Stimulated activated CD8-positive, alpha-beta memory T cell treated with anti-CD3 and anti-CD28 coated beads, Interleukin-15, amount 100 ng/mL, for 24 hours (primary cell): ENCODE measurements at places on chromosomes 5 and 9.

DNA sequence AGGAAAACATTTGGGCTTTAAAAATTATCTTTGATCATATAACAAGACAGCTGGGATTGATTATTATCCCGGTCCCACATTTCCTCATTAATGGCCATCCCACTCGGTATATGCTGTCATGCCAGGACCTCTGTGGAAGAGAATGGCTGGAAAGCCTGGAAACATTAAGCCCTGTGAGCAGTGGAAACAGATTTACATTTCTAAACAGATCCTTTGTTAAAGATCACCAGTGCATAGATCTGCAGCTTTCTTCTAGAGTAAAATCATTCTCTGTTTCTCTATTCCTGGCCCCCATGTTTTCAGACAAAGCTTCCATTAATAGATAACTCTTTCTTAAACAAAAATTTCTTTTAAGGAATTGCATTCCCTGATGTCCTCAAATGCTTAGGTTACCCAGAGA, 152.2 kb downstream of the CAVIN4 start:
- DNase-seq, result no peak

DNA sequence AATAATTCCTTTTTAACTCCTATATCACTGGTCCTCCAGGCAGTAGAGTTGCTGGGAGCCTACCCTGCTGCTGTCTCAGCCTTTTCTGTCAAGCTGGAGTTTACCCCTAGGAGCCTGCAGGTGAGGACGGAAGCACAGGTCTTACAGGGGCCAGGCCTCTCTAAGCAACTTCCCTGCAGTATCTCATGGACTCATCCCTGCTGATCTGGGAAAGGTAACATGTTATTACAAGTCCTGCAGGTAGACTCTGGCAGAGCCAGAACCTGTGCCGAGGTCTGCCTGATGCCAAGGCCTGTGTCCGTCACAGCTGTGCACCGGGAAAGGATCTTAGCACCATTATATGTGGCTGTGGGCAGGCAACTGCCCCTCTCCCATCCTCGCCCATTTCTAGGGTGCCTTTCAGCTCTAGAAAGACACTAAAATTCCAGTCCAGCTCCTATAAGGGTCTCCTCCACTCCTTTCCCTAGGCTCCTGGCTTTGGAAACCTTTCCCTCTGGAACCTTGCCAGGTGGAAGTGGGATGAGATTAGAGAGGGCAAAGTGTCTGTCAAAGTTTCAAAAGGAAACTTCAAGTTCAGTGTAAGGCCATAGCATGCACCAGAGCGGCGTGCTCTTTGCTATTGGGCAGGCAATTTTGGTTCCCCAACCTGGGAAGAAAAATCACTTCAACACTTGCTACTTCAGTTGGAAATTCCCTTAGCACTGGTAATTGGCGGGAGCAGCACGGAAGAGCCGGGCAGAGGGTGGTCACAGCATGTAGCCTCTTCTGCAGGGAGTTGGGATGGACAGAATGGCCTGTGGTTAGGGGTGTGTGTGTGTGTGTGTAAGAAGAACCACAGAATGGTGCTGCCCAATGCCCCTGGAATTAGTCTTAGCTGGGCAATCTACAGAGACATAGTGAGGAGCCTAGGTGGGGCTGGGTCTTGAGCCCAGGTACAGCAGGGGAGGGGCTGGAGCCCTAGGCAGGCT, 17.5 kb downstream of the TMEM171 start:
- no peak for DNase-seq

DNA sequence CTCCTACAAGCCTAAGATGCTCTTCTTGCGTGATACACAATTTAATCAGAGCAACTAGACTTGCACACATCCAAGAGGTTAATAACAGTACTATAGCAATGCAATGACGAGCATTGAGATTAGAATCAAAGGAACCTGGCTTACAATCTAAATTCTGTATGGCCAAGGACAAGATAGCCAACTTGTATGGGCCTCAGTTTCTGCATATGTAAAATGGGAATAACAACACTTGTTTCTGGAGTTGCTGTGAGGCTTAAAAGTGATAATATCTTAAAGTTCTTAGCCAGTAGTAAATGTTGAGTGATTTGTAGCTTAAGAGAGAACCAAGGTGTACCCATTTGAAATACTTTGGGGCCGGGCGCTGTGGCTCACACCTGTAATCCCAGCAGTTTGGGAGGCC, 2.2 kb upstream of the PUM3 start:
- DNase-seq, result no peak

GRCh38 chr5:149257889-149258705, 13.6 kb upstream of the AFAP1L1 start:
- DNase-seq, result no peak

DNA sequence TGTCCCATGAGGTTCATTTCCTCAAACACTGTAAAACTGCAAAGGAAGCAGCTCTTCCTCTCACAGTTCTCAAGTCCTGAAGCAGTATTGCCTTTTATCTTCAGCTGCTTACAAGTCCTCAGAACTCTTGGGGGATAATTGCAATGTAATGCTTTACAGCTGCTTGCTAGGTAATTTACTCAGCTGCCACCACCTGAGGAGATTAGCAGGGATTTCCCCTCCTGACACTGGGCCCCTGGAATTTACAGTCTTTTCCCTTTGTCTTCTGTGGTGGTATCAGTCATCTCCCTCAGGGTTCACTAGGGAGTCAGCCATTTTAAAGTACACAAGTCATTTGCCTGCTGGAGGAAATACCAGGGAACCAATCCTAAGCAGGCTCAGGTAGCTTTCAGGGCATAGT, 754.3 kb upstream of the GRAMD2B start:
- no peak for DNase-seq
